ENCODE measurements at places on chromosomes 5 and 9.

DNA sequence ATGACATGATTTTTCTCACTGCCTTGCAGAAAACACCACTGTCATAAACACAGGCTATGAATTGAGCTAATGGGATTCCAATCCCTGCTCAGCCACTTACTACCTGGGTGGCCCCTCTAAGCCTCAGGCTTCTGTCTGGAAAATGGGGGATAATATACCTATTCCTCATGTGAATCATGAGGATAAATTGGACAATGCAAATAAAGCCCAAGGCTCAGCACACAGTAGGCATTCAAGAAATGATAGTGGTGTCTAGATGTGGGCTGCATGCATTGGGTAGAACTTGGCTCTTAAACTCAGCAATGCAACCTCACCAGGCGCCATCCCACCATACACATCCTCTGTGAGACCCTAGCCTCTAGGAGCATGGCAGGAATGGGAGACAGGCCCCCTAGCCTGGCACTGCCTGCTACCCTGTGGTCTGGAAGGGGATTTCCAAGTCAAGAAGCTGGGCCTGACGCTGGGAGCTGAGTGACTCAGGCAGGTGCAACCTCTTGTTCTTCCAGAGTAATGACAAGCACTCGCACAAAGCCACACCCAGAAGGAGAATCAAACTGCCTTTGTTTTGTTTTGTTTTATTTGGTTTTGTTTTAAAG lies 2.3 kb upstream of the TNIP1 start:
- DNase-seq, result no peak

- DNase-seq, result peak; percentile 20
Measured at GRCh38 chr5:128084228-128085167, 932 bp downstream of the SLC12A2 start.

GRCh38 chr5:569868-570361 lies 42.2 kb upstream of the CEP72 start:
- no peak for DNase-seq

DNA sequence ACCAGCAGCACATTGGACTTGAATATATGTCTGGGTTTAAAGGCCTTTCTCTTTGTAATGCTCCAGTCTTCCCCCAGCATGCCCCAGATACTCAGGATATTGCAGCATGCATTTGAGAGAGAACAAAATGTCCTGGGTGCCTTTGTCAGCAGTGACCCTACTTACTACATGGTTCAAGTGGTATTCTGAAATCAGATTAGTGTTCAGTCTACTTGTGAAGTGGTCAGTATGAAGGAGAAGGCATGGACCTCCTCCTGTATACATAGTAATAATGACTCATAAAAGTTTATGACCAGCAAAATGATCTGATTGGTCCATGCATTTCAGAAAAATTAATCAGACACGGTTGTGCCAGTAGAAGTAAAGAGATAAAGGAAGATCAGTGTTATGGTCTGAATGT lies 25.4 kb downstream of the GPR21 start:
- DNase-seq, result no peak

DNA sequence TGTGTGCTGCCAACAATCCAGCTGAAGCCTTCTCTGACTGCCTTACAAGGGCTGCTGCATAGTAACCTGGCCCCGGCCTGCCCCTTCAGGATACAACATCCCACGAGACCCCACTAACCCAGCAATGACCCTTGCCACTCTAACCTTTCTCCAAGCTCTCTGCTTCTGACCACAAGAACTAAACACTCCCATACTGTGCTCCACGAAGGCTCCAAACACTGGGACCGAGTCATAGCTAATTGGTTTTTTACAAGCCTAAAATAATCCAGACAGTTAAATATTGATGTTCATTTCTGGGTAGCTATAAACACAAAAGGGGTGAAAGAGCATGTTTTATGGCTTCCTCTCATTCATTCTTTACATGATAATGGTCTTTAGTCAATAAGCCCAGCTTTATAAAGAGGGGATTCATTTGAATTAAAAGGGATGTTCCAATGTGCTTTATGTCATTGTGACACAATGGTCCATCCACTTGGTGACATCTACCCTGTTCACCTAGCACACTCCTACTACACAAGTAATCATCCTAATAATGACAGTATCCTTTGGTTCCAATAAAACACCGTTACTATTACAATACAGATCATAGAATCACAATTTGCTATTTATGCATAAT lies 16.2 kb upstream of the TLE4 start:
- no peak for DNase-seq

DNA sequence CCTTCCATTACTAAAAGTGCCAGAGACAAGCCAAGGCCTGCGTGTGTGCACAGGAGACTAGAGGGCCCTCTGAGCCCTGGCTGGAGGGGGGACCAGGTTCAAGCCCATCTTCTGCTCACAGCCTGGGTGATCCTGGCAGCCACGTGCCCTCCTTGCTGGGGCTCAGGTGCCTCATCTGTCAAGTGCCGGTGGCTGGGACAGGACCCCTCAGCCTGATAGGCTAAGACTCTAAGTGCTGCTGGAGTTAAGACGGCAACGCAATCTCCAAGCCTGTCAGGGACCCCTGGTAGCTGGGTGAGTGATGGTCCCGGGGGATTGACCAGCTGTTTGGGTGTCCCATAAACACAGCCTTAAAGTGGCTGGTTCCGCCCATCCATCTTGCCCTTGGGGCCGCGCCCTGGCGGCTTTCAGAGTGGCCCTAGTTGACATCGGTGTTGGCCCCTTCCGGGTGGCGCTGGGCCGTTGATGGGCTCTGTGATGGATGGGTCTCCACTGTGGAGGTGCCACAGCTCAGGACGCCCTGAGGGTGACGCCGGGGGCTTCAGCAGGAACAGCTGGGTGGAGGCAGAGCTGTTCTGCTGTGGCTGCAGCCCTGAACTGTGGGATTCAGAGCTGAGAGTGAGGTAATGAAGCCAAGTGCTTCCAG lies 136.2 kb downstream of the BARX1 start:
- no peak for DNase-seq

DNA sequence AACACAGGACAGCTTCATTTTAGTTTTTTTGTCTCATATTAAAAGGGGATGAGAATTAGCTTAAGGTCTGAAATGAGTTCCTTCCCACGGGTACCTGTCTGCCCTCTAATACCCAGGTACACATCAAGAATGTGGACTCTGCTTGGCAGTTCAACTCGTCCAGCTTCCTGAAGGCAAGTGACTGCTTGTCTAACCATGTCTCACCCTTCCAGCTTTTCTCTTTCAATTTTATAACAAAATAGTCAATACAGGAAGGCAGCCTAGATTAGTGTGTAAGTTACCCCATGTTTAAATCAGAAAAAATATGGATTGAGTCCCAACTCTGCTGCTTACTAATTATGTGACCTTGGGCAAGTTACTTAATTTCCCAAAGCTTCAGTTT lies 50.5 kb upstream of the C5orf46 start:
- DNase-seq, result no peak

- DNase-seq, result no peak
Measured at GRCh38 chr5:129476751-129477150, 16.7 kb downstream of the ADAMTS19 start.

DNA sequence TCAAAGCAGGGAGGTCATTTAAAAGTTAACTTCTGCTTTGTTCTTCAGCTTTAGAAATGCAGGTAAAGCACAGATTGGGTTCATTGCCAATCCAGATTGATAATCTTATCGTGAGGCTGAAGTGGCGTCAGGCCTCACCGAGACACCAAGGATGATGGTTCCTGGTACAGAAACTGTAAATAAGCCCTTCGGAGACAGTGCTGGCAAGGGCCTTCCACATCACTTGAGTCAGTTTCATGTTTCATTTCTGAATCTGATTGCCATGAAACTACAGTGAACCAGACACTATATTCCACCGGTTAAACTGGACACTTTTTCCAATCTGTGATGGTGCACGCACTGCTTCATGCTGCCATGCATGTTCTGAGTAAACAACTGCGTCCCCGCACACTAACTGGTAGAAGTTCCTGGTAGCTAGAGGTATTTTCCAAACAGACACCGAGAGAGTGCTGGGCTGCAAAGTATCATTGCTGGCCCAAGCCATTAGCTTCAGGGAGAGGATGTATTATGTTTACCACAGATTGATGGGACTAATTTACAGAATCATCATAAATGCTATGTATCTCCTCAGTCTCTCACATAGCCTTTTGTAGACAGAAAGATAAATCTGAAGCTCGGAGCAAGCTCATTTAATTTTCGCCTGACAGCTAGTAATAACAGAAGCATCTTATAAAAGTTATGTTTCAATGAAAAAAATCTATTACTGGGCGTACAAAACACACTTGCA lies 336.1 kb downstream of the GLIS3 start:
- no peak for DNase-seq

DNA sequence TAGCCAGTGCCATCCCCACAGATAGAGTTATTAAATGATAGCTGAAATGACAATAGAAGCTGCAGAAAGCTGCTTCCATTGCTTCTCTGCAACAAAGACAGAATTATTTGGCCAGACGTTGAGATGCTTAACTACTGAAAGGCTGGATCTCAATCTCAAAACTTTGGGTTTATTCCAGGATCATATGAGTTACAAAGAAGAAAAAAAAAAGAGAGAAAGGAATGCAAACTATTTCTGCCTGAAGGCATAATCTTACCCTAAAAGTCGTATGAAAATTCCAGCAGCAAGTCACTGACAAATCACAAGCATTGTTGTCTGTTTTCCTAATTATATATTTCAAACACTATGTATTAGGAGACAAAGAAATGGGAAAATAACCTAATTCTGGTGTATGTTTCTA lies 12.8 kb upstream of the TYRP1 start:
- DNase-seq, result no peak

DNA sequence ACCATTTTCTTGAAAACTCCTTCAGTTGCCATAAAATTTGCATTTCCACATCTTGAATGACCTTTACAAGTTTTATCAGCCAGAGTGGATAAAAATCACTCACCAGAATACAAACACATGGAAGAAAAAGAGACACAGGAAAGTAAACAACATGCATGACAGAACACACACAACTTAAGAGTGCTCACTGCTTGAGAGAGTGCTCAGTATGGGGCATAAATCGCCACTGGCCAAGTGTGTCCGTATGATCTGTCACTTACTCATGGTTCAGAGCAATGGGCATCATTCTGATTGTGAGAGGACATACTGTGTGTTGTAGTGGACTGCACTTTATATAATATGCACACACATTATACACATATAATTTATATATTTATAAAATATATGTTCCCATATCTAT lies 155.6 kb upstream of the NTRK2 start:
- no peak for DNase-seq

DNA sequence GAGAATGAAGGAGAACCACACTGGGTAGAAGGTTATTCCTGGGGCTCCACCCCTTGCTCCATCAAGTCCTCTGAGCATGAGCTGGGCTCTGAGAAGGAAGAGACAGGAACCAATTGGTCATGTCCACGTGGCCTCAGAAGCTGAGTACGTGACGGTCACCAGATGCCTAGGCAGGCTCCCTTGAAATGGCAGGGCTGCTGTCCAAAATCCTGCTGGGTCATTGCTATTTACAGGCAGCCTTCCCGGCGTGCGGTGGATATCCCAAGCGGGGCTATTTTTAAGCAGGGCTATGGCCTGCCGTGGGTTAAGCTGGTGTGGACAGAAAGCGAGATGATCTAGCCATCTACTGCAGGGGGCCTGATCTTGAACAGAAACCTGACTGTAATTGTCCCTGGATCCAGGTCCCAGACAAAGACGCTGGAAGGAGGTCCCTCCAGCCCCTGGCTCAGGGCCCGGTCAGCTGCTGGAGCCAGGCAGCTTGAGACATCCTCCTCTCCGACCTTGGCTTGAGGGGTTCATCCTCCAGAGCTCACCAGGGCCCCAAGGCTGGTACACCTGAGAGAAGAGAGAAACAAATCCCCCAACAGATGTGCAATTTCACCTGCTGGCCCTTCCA lies 550 bp upstream of the CKMT2 start:
- no peak for DNase-seq

DNA sequence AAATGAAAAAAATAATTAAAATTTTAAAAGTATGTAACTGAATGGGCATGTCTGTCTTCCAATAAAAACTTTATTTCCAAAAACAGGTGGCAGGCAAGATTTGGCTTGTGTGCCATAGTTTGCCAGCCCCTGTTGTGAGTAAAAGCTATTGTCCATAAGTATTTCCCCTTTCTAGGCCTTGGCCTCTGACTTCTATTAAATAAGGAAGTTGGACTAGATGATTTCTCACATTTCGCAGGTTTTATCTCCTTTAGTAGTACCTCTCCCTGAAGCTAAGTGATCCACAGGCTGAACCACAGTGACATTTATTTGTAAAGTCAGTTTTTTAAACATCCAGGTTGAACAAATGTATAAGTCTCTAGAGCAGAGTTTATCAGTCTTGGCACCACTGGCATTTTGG lies 41.3 kb downstream of the RECK start:
- DNase-seq, result no peak

Data from activated CD8-positive, alpha-beta memory T cell treated with anti-CD3 and anti-CD28 coated beads for 4 hours (primary cell).